ENCODE measurements at places on chromosomes 2 and 18.

GRCh38 chr2:174300114-174300513 is 34.6 kb upstream of the SP9 start:
- no peak for DNase-seq

- DNase-seq = no peak
Measured at GRCh38 chr2:43841949-43842865, 3.4 kb downstream of the ABCG8 start.

- no peak for DNase-seq
Measured at GRCh38 chr2:65212115-65212514, 15.5 kb upstream of the ACTR2 start.

DNA sequence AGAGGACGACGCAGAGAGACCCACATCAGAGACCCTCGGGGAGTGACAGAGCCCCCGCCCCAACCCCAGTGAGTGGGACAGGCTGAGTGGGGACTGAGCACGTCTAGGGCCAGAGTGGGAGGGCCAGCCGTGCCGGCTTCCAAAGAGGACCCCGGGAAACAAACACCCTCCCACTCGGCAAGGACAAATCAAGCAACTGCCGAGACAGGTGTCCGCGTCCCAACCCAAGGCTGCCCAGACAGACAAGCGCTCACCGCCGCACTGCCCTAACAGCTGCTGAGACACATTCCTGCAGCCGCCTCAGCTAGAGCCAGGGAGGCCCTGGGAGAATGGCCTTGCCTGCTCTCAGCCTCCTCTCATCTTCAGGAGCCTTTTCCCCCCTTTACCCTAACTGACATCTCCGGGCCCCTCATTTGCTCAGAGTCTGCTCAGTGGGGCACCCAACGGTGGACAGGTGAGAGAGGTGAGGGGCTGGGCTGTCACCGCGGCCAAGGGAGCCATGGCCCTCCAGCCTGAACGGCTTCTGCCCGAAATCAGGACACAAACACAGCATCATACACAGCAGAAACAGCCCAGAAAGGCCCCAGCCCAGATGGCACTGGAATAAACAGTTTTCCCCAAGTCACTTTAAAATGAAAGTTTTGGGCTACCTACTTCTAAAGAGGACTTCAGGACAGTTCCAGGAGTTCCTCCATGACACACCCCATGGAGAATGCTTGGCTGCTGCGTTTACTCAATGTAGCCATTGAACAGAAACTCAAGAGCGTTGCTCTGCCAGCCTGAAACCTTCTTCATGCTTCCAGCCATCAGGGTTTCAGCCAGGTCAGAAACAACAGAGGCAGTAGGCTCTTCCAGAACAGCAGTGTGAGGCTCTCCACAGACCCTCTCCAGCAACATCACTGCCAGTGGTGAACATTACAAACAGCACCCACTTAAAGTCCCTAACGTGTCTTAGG is 23.6 kb downstream of the SLC66A2 start:
- DNase-seq = no peak

DNA sequence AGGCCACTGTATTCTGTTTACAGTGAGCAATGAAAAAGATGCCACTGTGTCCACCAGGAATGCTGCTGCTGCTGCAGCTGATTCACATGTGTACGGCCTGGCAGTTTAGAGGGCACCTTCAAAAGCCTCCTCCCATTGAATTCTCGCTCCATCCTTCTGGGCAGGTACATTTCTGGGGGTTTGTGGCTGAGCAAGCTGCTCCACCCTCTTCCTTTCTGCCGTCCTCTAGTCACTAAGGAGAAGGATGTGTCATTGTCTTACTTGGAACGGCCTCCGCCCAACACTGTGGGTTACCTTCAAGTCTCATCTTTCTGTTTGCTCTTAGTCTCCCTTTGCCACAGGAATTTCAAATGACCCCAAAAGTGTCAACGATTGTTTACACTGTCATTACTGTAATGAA is 182.0 kb downstream of the ZBTB7C start:
- DNase-seq = no peak

Data from stimulated activated CD4-positive, alpha-beta T cell treated with anti-CD3 and anti-CD28 coated beads, Interleukin-1b, Interleukin-23, amount 100 ng/mL, for 1 hour (primary cell).